Umbilical cord (tissue), 2 donors: ENCODE measurements at places on chromosomes 5 and 9. TPM values are rescaled to one million over a fixed set of nuclear protein-coding genes. Genes with fewer than 3 reads are reported as not detected.

Gene SLCO4C1
- total RNA-seq: 0.96 TPM

Gene ZBED3
- total RNA-seq: 15.2 TPM

DNA sequence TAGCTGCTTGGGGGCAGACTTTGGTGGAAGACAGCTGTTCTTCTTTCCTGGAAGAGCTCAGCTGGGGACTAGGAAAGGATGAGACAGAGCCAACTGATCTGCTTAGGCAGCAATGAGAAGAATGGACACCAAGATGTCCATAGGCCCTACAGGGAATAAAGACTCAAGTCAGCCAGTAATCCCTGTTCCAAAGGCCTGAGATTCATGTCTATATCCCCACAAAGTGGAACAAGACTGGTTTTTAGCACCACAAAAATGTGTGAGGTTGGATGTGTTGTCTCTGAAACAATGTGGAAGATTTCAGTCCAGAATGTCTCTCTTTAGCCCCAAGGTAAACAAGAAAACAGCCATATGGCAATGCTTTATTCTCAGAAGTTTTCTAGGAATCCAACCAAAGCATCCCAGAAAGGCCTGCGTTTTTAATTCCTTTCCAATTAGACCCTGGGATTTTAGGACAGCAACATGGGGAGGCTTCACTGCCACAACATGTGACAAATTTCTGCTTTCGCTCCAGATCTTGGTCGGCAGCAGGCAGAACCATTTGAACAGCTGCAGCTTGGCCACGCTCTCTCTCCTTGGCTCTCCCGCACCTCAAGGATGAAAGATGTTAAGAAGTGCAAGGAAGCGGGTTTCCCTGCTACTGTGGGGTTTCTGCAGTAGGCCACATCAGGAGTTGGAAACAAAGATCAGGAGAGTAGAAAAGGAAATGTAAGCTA is 245.1 kb downstream of the FSTL4 start:
- no peak for DNase-seq

- DNase-seq: no peak
Measured at GRCh38 chr5:160702934-160703333, 149.1 kb downstream of the ATP10B start.
